ENCODE measurements at places on chromosomes 1 and 21.

DNA sequence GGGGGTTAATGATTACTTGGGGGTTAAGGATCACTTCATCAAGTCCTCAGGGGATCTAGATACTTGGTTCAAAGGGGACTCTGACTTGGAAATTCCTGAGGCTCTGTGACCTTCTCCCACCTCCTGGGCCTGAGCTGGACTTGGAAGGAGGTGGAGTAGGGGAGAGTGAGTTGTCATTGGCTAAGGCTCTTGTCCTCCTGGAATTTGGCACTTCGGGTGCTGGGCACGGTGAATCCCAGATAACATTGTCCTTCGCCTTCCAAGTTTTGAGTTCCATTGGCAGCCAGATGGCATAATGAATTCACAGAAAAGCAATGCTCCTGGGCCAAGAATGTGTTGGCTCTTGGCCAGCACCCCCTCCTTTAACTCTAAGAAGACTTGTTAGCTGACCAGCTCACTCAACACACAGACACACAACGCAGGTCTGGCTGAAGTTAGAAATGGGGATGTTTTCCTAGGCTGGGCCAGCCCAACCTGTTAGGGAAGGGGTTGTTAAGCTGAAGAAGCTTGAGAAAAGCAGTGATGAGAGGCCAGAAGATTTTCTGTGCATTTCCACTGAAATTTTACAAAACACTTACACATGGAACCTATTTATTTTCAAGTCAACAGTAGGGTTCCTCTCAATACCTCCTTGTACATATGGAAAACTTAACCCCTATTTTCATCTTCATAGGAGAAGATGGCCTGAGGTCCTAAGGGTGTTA lies 29.7 kb downstream of the SLC26A9 start:
- no peak for DNase-seq

GRCh38 chr21:41247561-41248545 lies 68.7 kb upstream of the FAM3B start:
- peak; percentile 2 for DNase-seq

DNA sequence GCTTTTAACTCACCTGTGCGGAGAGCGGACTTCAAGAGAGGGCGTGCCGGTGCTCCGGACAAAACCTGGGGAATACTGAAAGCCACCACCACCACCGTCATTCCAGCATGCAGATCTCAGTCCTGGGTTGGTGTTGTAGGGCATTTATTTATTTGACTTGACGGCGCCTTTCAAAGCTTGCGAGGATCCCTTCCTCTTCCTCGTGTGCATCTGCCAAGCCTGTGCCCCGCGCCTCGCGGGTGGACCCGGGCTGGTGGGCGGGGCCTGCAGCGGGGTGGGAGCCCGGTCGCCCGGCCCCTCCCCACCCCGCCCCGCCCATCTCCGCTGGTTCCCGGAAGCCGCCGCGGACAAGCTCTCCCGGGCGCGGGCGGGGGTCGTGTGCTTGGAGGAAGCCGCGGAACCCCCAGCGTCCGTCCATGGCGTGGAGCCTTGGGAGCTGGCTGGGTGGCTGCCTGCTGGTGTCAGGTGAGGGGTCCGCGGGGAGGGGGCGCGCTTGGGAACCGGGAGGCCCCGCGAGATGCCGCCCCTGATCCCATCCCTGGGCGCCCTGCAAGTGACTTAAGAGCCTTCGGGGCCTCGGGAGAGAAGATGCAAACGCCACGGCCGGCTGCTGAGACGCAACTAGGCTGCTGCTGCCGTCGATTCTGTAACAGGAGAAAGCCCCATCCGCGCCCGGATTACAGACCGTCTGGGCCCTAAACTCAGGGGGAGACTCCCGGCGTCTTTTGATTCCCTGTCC lies at the start of gene IL10RB:
Gene IL10RB (plus strand): TSS at position 318 of the 739 bp plus-strand sequence. CDS start 99 bp downstream, at position 417.
- peak; percentile 66 for DNase-seq

- no peak for DNase-seq
Measured at GRCh38 chr1:167136191-167136614, 42.3 kb downstream of the STYXL2 start.

DNA sequence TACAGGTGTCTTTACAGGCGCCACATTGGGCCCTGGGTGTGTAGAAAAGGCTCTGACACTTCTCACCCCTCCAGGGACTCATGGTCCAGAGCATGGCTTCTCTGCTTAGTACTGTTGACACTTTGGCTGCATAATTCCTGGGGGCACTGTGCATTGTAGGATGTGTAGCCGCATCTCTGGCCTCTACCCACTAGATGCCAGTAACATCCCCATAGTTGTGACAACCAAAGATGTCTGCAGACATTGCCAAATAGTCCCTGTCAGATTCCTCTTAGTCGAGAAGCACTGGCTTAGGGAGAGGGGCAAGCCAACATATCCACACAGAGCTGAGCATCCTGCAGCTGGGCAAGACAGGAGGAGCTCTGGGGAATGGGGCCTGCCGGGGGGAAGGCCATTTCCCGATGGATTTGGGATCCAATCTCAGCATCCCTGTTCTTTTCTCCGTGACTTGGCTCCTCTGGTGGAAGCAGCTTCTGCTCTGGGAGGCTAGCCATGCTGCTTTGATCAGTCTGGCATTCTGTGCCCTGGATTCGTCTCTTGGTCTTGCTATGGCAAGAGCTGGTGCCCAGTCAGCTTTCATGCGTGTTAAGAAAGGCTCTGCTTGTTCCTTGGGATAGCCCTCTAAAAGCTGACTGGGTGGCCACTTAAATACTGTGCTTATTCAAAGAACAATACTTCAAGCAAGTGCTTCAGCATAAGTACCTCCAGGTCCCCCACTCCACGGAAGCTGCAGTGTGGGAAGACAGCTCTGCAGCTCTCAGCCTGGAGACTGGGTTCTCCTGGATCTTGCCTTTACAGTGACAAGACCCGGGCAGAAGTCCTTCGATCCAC lies 38.3 kb upstream of the SCMH1 start:
- DNase-seq, result no peak

GRCh38 chr1:218436346-218436745 lies 91.2 kb downstream of the TGFB2 start:
- DNase-seq, result no peak

DNA sequence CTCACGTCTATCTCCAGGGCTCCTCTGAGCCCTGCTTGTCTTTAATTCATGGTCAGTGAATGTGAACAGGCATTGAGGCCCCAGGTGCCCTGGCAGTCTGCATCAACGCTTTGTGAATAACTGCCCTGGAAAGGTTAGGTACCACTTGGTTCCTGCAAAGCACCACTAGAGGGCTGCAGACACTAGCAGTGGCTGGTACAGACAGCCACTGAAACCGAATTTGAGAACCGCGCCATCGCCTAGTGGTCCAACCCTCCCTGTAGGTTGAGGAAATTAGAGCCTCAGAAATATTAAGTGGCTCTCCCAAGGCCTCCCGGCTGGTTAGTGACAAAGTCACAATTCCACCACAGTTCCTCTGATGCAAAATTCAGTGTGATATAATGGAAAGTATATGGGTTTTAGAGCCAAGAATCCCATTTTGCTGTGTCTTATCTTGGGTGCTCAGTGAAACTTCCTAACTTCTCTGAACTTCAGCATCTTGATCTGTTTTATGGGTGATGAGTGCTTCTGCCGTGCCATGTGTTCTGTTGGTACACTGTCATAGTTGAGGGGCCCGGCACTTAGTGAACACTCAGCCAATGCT lies 46.2 kb upstream of the BCL9 start:
- peak; percentile 58 for DNase-seq

- no peak for DNase-seq
Measured at GRCh38 chr1:107626073-107626796, 338.7 kb downstream of the VAV3 start.

- DNase-seq, result no peak
Measured at GRCh38 chr1:36137776-36138175, 11.5 kb downstream of the TRAPPC3 start.

GRCh38 chr1:199122532-199123311 lies 483.9 kb downstream of the PTPRC start:
- no peak for DNase-seq

GRCh38 chr1:161013488-161014230 lies 7.3 kb downstream of the F11R start:
- DNase-seq, result peak; percentile 35

DNA sequence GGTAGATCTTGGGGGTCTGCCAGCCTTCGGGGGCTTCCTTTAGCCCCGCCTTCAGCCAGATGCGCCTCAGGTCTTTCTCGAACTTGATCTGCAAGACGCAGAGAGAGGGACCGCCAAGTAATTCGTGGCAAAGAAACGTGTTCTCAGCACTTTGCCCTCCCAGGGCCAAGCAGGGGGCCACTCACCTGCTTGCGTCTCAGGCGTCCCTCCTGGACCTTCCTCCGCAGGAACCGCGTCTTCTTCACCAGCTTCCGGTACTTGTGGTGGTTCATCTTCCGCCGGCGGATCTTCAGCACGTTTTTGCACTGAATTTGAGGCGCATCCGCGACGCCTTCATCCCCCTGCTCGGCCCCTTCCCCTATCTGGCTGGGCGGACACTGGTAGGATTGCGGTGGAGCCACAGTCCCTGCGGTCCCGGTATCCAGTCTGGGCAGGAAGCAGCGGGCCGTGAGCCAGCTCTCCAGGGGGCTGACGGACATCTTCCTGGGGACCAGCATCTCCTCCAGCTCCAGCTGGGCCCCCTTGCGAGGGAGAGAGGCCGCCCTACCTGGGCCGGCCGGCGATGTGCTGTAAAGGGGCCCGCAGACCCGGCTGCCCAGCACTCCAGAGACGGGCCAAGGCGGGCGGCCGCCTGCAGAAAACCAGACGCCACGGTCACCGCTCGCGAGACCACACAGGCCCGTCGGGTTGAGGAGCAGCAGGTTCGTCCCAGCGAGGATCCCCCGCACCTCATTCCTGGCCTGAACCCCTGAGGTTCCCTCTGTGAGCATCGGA lies 1.0 kb downstream of the AURKAIP1 start:
- peak; percentile 27 for DNase-seq

DNA sequence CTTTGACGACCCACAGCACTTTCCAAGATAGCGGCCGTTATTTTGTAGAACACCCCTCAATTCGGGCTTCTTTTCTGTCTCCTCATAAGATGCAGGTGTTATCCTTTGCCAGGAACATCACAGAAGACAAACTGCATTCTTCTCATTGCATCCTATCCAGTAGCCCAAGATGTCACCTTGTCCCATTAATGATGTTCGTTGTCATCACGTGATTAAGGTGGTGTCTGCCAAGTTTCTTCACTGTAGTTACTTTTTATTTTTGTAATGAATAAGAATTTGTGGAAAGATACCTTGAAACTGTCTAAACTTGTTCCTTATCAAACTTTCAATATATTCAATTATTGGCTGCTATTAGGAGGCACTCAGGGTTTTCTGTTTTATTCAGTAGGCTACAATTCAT lies 39.4 kb downstream of the GNG4 start:
- DNase-seq, result no peak

- DNase-seq, result no peak
Measured at GRCh38 chr1:172254521-172255222, 165.8 kb upstream of the C1orf105 start.

DNA sequence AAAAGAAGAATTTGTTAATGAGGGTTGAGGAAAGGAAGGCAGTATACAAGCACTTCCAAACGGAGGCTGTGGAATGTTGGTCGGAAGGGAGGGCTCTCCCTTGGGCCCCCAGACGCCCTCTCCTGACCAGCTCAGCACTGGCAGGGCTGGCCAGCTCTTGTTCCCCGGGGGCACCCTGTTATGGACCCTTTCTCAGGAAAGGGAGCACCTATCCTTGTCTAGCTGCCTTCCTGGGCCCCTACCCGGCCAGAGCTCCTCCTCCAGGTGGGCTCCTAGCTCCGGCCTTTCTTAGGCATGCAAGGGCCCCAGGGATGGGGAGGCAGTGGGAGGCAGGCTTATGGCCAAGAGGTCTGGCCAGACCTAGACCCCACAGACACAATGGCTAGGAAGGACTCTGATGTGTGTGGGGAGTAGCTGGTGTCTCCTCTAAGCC lies 926 bp downstream of the BLACAT1 start:
- no peak for DNase-seq

DNA sequence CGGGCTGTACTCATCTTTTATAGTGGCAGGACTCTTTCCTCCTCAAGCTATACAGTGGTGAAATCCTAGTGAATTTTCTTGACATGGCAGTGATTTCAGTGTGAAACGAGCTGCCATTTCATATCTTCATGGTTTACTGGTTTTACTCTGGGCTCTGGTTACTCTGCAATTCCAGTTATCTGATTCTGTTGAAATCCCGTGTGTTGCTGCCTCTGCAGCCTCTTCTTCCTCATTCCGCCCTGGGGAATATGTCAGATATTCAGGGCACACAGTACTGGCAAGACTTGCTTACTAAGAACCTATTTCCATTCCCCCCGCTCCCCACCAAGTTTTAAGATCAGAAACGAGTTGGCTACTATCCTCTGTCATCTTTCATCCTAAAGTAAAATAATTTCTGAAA lies 7.9 kb upstream of the OR2B11 start:
- DNase-seq, result no peak

DNA sequence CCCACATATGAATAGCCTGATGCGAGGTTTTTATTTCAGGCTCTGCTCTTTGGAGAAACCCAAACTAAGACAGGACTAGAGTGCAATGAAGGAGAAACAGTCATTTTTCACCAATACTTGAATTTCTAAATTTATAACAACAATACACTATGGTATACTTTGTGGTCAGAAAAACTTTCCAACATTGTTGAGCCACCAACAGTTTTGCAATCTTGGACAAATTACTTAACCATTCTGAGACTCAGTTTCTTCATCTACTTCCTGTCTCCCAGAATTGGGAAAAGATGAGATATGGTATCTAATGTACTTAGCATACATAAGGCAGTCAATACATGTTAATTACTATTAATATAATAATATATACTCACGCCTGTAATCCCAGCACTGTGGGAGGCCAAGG lies 519.8 kb upstream of the PLXNA2 start:
- DNase-seq, result no peak

DNA sequence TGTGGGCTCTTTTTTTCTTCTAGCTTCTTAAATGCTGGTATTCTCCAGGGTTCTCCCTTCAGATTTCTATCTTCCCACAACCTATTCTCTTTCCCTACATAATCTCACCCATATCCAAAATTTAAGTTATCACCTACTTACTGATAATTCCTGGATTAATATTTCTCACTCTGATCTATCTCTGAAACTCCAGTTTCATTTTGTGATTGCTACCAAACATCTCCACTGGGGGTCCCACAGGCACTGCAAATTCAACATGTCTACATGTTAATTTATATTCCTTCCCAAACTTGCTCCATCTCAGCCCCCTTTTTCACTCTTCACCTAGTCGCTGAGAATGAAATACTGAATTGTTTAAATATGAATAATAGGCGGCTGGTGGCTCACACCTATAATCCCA lies 9.9 kb upstream of the C1orf141 start:
- no peak for DNase-seq

GRCh38 chr1:57824535-57824934 lies 400.7 kb upstream of the DAB1 start:
- DNase-seq, result no peak

GRCh38 chr1:82446955-82447354 lies 646.2 kb downstream of the ADGRL2 start:
- DNase-seq, result no peak

DNA sequence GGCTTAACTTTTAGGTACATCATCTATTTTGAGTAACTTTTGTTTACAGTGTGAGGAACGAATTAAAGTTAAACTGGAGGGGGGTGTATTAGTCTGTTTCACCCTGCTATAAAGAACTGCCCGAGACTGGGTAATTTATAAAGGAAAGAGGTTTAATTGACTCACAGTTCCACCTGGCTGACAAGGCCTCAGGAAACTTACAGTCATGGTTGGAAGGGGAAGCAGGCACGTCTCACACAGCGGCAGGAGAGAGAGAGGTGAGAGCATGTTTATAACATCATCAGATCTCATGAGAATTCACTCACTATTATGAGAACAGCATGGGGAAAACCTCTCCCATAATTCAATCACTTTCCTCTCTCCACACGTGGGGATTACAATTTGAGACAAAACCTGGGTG lies 31.9 kb upstream of the TMEM52 start:
- DNase-seq, result no peak

- DNase-seq, result no peak
Measured at GRCh38 chr1:217049721-217050120, 326.5 kb upstream of the ESRRG start.

- DNase-seq, result no peak
Measured at GRCh38 chr1:34590211-34590623, 164.6 kb upstream of the GJB5 start.
